Stimulated activated CD8-positive, alpha-beta memory T cell treated with anti-CD3 and anti-CD28 coated beads, Interleukin-4, amount 100 ng/mL, for 1 hour (primary cell): ENCODE measurements at places on chromosomes 12 and 14.

- DNase-seq: no peak
Measured at GRCh38 chr14:92259613-92260357, 63.2 kb upstream of the SLC24A4 start.

GRCh38 chr12:126189856-126190255 is 1124.6 kb downstream of the AACS start:
- no peak for DNase-seq

- no peak for DNase-seq
Measured at GRCh38 chr12:10016881-10017280, 6.5 kb downstream of the CLEC12B start.

DNA sequence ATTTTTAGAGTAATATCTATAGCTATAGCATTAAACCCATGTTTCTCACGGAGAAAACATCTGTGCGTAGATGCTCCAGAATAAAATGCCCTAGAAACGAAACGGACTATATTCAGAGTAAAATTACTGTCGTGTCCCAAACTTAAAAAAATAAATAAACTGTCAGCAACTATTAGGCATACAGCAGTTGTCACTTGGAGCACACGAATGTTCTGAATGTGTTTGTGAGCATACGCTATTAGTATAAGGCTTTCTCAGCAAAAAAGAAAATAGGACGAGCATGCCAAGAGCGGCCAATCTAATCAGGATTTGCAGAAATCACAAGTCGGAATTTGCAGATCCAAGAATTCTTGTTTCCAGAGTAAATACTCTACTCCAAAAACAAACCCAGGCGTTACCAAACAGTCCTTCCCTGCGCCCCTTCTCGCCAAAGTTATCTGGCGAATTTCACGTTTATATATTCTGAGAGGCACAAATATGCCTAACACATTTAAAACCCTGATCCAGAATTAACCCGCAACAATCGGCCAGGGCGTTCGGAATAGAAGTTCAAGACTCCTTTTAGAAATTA is 836 bp downstream of the PTPN21 start:
- DNase-seq: no peak
